ENCODE measurements at places on chromosomes 16 and 17. TPM values are rescaled to one million over a fixed set of nuclear protein-coding genes. Genes with fewer than 3 reads are reported as not detected.

DNA sequence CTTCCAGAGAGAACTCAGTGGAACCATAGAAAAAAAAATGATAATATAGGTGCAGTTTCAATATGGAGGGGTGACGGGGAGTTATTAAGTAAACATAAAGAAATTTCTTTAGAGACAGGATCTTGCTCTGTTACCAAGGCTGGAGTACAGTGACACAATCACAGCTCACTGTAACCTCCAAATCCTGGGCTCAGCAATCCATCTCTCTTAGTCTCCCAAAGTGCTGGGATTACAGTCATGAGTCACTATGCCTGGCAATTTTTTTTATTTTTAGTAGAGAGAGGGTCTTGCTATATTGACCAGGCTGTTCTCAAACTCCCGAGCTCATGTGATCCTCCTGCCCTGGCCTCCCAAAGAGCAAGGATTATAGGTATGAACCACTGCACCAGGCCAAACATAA lies 48.8 kb downstream of the NLRC5 start:
- H3K36me3 ChIP-seq = peaks cover 34% of the 10 kb centered on the region
- no peaks in the 10 kb centered on the region for H3K27me3 ChIP-seq
- peak overlapping the region; percentile 76 for H3K4me3 ChIP-seq

GRCh38 chr17:29744121-29744520 lies 121.4 kb upstream of the CORO6 start:
- no peaks in the 10 kb centered on the region for H3K27me3 ChIP-seq
- peaks cover 28% of the 10 kb centered on the region for H3K36me3 ChIP-seq
- H3K4me1 ChIP-seq = peaks cover 88% of the 10 kb centered on the region
- DNase-seq = no peak
- H3K27ac ChIP-seq = peak overlapping the region; percentile 17

ASPHD1 gene
- total RNA-seq = not detected

SCGB1C2 gene
- not detected for total RNA-seq

COX6A2 gene
- not detected for total RNA-seq

- H3K27ac ChIP-seq = no peak overlapping the region
- no peaks in the 10 kb centered on the region for H3K36me3 ChIP-seq
- DNase-seq = no peak
- no peak overlapping the region for H3K4me3 ChIP-seq
- peaks cover 21% of the 10 kb centered on the region for H3K27me3 ChIP-seq
- H3K4me1 ChIP-seq = no peaks in the 10 kb centered on the region
Measured at GRCh38 chr17:15048381-15048780, 216.7 kb downstream of the PMP22 start.

CYBA gene
- total RNA-seq = 235 TPM

Measured in naive thymus-derived CD8-positive, alpha-beta T cell (primary cell).